ENCODE measurements at places on chromosomes 5 and 9. TPM values are rescaled to one million over a fixed set of nuclear protein-coding genes. Genes with fewer than 3 reads are reported as not detected.
A peak's percentile ranks its signal among the peaks of the same experiment; 100 is the strongest.

The ELOVL7 gene
- 5.5 TPM for total RNA-seq

The ENTREP1 gene
- total RNA-seq = 1.8 TPM

The IL5 gene
- not detected for total RNA-seq

DNA sequence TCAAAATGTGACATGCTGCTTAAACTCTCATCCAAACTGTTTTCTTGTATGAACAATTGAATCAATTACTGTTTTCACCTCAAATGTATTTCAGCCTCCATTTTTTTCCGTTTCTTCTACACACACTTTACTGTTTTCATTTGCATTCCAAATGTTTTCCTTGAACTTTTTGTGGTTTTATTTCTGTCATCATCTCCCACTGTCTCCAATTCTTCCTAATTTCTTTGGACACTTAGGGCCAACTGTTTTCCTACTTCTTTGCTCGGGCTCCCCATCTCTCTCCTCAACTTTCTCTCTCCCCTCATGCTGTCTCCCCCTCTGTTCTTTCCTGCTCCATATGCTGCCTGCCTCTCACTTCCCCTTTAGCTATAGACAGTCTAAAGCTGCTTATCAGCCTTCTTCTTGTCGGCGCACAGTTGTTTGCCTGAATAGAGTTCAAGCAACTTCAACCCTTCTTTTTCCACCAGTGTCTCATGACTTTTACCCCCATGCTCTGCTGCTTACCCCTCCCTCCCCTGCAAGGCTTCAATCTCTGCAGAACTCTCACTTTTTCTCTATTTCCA, 443.4 kb downstream of the DTWD2 start:
- DNase-seq = no peak

- peak; percentile 87 for DNase-seq
Observed at GRCh38 chr5:132012371-132013005, 1.0 kb upstream of the ACSL6 start.

DNA sequence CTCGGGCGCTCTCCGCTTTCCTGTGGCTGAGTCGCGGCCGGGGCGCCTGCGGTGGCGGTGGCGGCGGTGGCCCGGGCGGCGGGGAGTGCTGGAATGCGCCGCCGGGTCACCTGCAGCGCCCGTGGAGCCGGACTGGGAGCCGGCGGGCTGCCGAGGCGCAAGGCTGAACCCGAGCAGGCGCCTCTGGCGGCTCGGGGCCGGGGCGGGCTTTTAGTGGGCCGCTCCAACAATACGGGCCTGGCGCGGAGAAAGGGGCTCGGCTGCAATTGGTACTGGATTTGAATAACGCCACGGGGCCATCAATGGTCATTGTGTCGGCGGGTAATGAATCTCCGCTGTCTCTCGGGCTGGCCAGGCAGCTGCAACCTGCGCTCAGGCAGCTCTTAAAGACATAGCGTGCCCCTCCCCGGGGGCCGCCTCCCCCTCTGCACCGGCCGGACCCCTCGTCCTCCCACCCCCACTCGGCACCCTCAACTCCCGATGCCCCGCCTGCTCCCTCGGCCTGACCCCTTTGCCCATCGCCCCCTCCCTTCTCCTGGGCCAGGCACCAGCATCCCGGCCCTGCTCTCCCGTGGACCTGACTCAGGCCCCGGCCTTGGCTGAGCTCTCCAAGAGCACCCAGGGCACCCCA, 22.1 kb downstream of the URM1 start:
- DNase-seq = peak; percentile 95

DNA sequence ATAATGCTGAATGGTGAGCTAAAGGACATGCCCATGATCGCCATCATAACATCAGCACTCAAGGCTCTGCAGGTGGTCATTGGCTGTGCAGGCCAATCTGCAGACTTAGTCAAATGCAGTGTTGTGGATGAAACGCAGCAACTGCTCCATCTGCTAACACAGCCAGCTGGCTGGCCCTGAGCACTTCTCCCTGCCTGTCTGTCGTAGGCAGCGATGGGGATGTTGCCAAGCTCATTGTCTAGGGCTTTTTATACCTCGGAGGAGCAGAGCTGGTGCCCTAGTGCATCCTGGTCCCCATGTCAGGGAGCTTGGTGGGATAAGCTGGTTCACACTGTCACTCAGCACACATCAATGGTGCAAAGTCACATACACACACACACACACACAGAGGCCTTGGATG, 189.4 kb downstream of the TENT4A start:
- no peak for DNase-seq

DNA sequence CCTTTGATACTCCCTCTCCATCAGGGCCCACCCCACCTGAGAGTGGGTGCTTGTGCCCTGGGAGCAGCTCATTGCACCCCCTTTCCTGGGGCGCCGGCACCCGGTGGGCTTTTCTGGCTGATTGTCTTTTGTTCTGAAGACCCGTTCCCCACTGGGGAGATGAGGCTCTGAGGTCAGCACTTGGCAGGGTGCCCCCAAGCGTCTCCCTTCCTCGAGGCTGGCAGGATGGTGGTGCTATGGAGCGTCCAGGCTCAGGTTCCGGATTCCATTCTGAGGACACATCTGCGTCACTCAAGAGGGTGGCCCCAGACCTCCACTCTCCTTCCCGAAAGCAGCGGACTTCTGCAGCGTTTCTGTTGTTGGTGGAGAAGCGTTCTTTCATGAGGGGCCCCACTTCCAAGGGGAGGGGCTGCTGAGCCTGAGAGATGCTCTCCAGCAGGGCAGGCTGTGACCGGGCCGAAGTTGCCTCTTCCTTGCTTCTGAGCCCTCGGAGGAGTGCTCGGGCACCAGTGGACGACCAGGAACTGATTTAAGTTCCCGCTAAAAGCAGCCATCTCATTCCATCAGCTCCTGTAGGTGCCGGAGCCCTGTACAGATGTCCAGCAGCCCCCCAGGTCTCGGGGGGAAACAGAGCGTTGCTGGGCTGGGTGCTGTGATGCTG, 42.2 kb downstream of the COL5A1 start:
- no peak for DNase-seq

DNA sequence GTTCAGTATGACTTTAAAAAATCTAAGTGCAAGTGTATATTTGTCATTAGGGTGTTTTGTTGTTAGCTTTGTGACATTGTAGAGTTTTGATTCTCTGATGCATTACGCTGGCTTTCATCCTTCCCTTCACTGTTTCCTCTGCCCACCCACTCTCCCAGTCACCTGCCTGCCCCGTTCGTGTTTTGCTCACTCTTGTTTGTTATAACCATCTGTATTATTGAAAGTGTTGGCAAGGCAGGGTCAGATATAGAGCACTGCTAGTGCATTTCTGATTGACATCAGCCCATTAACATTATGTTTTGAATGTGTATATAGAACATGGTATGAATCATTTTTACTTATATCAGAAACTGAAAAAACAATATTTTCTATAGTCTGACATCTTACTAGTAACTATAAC, 27.3 kb downstream of the SCGB3A1 start:
- DNase-seq = no peak

GRCh38 chr5:174581479-174581878, 142.9 kb upstream of the MSX2 start:
- peak; percentile 80 for DNase-seq

DNA sequence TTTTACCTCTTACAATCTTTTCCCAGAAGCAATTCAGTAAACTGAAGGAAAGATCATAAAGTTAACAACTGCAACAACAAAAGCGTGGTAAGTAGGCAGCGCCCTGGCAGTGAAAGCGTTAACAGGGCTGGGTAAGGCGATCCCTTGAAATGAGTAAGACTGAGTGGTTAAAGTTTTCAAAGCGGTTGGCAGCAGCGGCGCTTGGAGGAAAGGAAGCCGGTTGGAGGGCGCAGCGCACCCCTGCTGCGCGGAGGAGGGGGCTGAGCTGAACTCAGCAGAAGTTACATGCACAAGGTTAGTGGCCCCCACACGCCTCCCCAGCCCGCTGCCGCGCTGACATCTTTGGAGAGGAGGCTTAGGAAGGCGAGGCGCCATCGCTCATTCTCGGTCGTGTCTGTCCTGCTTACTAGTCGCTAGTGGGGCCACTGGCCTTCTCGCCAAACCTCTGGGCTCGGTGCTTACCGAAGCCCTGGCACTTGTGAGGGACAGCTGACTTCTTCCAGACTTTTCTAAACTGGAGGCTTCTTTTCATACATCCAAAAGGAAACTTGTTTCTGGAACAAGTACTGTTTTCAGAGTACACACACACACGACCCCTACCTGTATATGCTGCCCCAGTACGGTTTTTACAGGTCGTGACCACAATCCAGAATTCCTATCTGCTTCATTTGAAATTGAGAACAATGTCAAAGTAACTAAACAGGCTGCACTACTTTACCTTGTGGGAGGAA, at the start of gene SH3RF2:
Gene SH3RF2, plus strand, starts transcription at position 178 of the 731 bp plus-strand sequence. CDS start 1,351 bp downstream, outside the sequence.
- peak; percentile 92 for DNase-seq

GRCh38 chr9:82989929-82990328, 73.0 kb downstream of the RASEF start:
- no peak for DNase-seq
